ENCODE measurements at places on chromosomes 6 and 20.

DNA sequence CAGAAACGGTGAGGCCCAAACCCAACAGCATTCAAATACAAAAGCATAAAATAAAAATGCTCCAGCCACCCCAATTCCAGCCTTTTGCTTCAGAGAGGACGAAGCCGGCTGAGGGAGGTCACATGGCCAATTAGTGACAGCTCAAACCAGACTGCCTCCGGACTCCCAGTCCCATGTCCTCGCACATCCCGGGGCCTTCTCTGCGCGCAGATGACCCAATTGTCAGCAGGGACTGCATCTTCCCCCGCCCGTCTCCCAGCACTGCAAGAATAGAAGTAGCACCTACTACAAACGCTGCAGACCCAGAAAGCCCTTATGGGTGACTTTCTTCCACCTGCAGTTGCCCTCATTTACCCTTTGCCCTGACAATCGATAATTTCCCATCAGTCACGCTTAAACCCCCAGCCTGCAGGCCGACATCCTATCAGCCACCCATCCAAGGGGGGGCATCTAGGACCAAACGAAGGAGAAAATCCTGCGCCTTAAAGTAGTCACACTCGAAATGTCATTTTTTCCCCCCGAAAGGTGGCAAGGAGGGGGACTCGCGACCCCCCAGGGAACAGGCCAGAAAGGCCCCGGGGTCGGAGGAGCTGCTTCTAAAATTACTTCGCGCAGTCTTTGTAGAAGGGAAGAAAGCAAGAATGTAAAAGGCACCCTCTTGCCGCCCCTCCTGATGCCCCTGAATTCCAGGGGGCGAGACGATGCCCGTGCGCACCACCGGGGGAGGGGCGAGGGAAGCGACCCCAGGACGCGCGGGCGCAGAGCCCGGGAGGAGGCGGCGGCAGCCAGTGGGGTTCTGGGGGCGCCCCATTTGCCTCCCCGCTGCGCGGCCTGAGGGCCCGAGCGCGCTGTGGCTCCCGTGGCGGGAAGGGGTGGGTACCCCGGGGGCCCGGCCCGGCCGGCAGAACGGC is 792 bp downstream of the SLC23A2 start:
- no peak for DNase-seq

DNA sequence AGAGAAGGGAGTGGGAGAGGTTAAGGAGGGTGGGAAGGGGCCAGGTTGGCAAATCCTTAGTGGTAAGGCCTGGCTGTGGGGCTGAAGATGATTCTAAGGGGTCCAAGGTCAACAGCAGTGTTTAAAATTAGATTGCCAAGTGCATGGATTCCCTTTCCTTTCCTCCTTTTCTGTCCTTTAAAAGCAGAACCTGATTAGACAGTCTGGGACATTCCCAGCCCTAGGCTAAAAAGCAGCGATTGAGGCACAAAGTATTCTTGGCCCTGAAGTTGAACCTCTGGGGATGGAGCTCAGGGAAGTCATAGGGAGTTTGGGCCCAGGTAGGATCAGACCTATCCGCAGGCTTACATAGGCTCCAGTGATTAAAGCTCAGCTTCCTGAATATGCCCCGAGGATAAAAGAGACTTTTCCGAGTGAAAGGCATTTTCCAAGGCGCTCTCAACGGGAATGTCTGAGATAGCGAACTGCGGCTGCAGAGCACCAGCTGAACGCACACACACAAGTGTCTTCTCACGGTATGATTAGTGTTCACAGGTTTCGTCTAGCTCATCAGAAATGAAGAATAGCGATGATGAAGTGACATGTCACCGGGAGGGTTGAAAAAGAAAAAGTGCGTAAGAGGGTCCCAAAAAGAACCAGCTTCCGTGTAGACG is 787 bp upstream of the CARMIL1 start:
- DNase-seq, result no peak

DNA sequence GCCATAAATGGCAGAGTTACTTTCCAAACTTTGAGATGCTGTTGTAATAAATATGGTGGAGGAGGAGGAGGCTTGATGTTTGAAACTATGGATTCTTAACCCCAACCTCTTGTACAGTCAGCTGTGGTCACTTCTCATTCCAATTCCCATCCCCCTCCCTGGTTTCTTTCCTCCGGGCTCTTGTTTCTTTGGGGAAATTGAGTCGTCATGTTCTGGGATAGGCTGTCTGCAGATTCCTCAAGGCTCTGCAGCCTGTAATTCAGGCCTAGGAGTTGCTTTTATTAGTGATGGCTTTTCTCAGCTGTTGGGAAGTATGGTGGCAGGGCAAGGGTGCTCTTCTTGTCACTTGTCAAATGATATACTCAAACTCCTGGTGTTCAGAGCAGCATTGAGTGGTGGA is 2.6 kb downstream of the PTK7 start:
- no peak for DNase-seq

GRCh38 chr6:115983998-115984397 is 76.7 kb downstream of the FRK start:
- no peak for DNase-seq

DNA sequence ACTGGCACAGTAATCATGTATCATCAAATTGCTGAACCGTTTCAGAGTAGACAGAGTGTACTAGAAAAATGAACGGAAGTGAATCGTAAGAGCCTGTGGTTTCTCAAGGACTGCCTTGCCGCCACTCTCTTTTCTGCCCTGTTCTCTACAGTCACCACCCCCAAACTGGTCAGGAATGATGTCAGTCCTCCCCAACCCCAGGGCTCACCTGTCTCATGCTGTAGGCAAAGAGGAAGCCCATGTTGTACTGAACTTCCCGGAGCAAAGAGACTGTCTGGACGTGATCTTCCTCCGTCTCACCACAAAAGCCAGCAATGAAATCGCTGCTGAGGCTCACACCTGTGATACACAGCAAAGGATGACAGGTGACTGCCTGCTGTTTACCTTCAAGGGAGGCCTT is 31.0 kb downstream of the CDK5RAP1 start:
- DNase-seq, result peak; percentile 41

DNA sequence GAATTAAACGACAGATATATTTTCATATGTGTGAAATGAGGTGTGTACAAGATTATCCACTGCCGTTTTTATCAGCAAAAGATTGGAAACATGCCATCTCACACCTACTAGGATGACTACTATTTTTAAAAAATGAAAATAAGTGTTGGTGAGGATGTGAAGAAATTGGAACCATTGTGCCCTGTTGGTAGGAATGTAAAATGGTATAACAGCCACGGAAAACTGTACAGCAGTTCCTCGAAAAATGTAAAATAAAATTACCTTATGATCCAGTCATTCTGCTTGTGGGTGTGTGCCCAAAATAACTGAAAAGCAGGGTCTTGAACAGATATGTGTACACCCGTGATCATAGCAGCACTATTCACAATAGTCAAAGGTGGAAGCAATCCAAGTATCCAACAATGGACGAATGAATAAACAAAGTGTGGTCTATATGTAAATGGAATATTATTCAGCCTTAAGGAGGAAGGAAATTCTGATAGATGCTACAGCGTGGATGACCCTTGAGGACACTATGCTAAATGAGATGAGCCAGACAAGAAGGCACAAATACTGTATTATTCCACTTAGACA is 27.0 kb upstream of the CCN5 start:
- DNase-seq, result no peak

- no peak for DNase-seq
Measured at GRCh38 chr6:24689964-24690363, 23.1 kb downstream of the ACOT13 start.

- no peak for DNase-seq
Measured at GRCh38 chr6:119066517-119066916, 11.9 kb downstream of the FAM184A start.

- no peak for DNase-seq
Measured at GRCh38 chr20:25030649-25031207, 27.2 kb downstream of the ACSS1 start.

DNA sequence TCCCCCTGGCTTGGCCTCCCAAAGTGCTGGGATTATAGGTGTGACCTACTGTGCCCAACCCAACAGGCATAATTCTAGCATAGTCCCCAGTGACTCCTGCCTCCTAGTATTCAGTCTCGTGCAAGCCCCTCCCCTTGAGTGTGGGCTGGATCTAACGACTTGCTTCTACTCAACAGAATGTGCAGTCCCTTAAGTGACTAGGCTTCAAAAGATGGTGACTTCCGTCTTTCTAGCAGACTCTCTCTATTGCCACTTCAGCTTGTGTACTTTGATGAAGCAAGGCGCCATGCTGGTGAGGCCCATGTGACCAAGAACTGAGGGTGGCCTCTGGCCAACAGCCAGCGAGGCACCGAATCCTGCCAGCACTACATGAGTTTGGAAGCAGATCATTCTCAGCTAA is 109.6 kb upstream of the TRAF3IP2 start:
- no peak for DNase-seq

- DNase-seq, result peak; percentile 10
Measured at GRCh38 chr6:15183979-15184378, 61.9 kb upstream of the JARID2 start.

GRCh38 chr6:41430875-41431274 is 95.5 kb downstream of the NCR2 start:
- no peak for DNase-seq

- DNase-seq, result no peak
Measured at GRCh38 chr6:129555206-129555832, 154.7 kb downstream of the ARHGAP18 start.

DNA sequence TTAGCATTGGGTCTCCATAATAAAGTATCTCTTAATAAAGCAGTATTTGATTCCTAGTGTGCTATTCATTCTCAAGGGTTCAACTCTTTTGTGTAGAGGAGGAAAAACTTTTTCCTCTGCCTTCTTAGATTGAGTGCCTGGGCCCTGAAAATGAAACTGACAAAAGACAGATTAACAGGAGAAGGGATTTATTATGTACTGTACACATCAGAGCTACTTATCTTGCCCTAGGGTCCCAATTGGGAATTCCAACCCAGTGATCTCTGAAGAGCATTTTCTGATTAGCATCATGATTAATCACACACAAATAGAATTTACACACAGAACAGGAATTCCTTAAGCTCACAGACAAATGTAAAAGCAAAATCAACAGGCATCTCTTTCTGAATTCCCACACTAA is 128.9 kb downstream of the CD164 start:
- DNase-seq, result no peak

- no peak for DNase-seq
Measured at GRCh38 chr6:31304683-31305082, 32.8 kb upstream of the HLA-C start.

DNA sequence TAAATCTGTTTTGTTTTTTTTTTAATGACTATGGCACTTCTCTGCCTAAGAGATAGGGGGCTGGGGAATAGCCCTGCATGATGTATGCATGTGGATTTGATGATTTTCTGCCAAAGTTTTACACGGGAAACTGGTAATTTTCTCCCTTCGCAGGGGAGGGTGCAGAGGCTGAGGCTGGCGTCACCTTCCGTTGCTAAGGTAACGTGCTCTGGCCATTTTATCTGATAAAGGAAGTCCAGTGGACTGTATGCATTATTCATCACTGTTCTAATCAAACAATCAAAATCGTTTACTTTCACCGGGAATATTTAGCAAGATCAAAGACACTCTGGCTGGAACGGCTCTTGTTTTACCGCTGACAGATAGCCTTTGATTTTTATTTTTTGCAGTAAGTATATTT is 789 bp downstream of the PHACTR1 start:
- DNase-seq, result no peak

- no peak for DNase-seq
Measured at GRCh38 chr20:36158160-36158741, 3.7 kb downstream of the EPB41L1 start.

DNA sequence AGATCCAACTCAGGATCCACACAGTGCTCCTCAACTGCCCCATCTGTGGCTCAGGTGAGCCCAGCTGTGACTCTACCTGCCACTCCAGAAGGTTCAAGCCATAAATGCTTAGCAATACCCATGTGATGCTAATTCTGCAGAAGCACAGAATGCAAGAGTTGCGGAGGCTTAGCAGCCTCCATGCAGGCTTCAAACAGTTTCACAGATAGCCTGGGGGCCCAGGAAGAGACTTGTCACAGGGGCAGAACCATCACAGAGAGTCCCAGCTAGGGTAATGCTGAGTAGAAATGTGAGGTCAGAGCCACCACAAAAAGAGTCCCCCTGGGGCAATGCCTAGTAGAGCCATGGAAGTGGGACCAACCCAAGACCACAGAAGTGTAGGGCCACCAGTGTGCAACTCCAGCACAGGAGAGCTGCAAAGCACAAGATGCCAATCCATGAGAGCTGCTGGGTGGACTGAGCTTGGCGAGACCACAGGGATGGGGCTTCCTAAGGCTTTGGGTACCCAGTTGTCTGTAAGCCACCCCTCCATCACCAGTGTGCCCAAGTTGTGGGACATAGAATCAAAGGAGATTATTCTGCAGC is 283.9 kb downstream of the UBE3D start:
- DNase-seq, result no peak

DNA sequence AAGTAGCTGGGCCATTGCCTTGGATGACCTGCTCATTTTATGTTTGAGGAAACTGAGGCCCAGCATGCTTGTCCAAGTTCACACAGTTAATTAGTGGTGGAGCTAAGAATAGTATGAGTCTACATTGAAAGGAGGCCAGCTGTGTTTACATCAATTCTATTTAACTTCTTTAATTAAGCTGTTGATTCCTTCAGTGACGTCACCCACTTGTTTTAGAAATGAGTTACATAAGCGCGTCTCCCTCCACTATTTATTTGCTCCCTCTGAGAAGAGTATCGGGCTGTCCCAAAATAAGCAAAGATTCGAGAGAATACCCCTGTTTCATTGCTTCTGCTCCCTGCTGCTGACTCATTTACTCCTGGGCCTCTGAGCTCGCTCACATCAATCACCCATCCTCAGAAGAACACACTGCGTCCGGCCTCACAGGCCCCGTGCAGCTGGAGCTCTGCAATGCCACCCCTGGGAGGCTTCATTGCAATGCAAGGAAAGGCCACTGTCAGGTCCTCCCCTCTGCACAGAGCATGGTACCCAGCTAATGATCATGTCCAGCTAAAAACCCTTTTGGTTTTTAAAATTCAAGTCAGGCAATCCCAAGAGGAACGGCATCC is 74.8 kb upstream of the BMP2 start:
- no peak for DNase-seq

DNA sequence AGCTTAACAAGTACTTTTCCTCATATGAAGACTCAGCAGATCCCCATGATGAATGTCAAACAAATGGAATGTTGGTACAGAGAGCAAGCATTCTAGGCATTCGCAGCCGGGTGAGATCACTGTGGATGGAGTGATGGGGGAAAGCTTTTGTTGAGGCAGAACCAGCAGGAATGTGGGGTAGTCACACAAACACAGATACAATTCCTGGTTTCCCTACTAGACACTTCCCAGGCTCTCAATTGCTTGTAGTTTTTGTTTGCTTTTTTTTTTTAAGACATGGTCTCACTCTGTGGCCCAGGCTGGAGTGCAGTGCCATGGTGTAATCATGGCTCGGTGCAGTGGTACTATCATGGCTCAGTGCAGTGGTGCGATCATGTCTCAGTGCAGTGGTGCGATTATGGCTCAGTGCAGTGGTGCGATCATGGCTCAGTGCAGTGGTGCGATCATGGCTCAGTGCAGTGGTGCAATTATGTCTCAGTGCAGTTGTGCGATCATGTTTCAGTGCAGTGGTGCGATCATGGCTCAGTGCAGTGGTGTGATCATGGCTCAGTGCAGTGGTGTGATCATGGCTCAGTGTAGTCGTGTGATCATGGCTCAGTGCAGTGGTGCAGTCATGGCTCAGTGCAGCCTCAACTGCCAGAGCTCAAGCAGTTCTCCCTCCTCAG is 15.4 kb upstream of the IER3 start:
- DNase-seq, result no peak
